T-helper 9 cell (primary cell): ENCODE measurements at places on chromosomes 3 and 15.

DNA sequence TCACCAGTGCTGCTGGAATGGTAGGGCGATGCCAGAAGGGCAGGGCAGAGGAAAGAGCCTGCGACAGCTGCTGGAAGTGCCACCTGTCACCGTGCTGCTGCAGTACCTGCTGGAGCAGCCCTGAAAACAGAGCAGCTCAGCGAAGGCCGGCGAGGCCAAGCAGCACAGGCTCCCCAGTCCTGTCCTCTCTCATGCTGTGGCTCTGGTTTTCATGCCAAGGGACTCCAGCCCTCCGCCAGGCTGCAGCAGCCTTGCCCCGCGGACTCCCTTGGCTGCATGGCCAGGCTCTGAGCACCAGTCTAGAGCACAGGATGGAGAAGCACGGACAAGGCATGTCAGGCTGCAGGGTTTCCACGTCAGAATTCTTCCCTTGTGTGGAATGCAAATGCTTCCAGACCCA is 43.9 kb downstream of the ADCY5 start:
- no peak for DNase-seq

DNA sequence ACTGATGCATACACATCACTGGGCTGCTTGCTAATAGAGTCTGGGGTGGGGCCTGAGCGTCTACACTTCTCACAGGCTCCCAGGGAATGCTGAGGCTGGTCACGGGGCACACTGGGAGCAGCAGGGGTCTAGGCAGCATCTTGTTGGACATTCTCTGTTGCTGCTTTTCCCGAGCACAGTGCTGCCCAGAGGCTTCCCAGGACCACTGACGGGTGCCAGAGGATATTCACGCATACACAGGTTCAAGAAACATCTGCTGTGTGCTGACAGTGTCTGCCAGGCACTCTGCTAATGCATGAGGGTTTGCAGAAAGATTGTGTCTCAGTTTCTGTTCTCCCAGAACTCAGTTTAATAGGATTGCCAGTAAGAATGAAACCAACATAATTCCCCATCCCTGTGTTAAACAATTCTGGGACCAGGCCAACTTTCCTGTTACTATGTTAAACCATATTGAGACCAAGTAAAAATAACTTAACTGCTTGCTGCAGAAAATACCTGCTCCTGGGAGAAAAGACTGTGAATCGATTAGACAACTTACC is 23.9 kb upstream of the BCL2L10 start:
- no peak for DNase-seq

DNA sequence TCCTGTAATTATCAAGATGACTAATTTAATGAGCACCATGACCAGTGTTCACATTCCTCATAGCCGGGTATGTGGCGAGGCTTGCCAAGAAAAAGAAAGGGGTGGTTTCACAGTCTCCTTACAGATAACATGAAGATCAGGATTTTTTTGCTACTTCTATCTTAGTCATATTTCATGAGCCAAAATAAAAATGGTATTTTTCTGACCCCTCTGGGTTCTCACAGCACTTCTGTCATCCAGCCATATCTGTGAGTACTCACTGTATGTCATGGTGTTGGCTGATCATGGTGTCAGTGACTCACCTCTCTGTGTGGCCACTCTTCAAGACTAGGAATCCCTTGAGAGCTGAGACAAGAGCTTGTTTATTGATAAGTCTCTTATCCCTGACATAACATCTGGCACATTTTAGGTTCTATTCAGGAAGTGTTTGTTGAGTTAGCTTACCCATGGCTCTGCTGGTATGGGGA is 130.5 kb upstream of the LMCD1 start:
- no peak for DNase-seq

DNA sequence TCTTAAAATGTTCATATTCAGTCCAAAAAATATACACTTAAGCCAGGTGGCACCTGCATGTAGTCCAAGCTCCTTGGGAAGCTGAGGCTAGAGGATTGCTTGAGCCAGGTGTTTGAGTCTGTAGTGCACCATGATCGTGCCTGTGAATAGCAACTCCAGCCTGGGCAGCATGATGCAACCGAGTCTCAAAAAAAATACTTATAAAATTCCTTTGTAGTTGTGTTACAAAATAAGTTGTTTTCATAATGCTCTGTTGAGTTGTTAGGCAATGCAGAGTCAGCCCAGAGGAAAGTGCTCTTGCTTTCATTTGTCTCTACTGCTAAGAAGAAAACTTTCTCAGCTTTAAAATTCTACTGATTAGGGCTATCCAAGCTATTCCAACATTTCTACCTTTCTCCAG is 442.8 kb upstream of the ARRDC4 start:
- DNase-seq, result no peak

DNA sequence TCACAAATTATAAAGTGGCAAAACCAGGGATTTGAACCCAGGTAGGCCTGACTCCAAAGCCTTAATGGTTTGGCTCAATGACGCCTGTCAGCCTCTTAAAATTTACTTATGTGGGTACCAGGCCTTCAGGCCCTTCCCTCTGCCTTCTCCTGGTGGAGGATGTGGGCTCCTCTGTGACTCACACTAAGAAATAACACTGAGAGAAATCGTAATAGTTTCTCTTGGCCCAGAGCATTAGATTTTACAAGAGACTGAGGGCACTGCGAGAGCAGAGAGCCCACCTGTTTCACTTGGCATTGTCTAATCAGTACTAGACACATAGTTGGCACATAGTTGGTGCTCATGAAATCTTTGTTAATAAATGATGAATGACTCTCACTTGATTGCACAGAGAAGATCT is 505.2 kb downstream of the SHQ1 start:
- no peak for DNase-seq

DNA sequence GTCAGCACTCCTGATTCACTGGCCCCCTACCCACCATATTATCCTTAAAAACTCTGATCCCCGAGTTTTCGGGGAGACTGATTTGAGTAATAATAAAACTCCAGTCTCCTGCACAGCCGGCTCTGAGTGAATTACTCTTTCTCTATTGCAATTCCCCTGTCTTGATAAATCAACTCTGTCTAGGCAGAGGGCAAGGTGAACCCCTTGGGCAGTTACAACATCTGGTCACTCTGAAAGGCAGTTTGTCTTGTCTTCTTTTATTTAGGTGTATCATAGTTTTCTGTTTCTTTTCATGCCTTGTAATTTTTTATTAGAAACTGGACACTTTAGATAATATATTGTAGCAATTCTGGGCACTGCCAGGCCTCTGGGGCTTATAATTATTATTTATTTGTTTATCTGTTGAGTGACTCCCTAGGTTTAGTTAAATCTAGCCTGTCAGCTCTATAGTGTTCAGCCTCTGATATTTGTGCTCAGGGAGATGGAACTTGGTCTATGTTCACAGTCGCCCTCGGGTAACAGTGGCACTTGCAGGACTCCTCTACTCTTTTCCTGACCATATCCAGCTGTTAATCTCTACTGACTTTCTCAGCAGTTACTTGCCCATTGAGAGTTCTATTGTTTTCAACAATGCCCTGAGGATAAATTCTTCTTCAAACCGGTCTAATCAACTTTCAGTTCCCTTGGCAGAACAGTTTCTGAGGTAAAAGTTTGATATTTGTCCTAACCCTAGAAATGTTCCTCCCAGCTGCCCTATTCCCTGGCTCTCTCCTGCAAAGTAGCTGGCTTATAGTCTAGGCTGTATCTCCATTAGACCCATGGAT is 15.5 kb upstream of the PLAAT1 start:
- no peak for DNase-seq

DNA sequence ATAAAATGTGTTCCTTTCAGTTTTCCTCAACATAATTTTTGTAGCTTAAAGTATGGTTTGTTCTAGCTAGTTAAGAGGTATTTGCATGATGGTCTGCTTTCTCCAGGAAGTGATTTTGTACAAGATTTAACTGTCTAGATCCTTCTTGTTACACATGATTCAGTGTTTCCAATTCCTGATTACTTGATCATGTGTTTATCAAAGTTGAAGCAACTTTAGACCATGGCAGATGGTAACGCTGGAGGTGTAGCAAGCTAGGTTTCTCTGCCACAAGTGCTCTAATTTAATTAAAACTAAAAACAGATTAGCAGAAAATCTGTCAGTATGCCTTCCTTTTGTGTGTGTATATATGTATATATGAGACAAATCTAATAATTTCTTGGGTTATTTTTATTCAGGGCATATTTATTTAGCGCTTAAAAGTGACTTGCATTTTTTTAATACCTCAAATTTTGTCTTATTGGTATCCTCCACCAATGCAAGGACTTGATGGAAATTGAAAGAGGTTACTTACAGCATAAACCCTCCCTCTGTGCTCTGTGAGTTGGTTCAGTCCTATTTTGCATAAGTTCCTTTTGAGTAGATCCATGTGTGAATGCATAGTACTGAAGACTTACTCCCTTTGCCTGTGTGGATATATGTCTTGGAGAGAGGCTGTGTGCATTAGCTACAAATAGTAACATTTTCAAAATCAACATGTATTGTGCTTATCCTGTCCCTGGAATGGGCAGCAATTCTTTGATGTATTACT is 157.3 kb upstream of the CGNL1 start:
- no peak for DNase-seq

GRCh38 chr3:32817558-32818228 is at the start of gene TRIM71:
TSS of gene TRIM71 (plus strand) at chr3:32817997. CDS start at chr3:32818081, 84 bp downstream.
- DNase-seq, result no peak
